ENCODE measurements at places on chromosomes 4 and X.

GRCh38 chrX:2272337-2272736, 228.4 kb downstream of the DHRSX start:
- DNase-seq: no peak

DNA sequence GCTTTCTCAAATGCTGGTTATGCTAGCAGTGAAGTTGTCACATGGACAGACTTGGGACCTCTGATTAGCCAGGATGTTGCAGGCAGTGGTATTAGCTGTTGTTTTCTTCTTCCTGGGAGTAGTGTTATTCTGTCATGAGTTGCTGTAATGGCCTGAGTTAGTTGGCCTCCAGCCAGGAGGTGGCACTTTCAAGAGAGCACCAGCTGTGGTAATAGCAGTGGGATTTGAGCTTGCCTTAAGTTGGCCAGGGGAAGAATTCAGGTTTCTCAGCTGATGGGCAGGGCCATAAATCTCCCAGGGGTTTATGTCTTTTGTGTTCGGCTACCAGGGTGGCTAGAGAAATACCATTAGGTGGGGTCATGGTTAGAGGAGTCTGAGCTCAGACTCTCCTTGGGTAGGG, 132.6 kb downstream of the GLUD2 start:
- no peak for DNase-seq

- DNase-seq: no peak
These were observed 63.2 kb upstream of the PBDC1 start for GRCh38 chrX:76109654-76110053.

- DNase-seq: no peak
These were observed 151.2 kb upstream of the KLF3 start for GRCh38 chr4:38512840-38513239.

DNA sequence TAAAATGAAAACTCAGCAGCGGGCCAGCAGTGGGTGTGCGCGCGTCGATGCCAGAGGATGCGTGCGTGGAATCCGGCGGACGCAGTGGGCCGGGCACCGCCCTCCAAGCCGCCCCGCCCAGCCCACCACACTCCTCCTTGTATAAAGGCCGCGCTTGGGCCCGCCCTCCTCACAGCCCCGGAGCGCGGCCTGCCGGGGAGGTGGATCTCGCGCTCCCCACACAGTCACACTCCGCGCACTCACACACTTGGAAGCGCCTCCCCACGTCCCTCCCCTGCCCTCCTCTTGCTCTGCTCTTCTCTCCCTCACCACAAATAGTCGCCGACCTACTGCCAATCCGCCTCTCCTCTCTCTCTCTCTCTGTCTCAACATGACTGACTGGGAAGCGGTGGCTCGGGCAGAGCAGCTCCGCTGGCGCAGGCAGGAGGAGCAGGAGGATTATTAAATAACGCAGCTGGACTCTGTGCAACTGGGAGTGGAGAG, at the start of gene CCSER1:
TSS of gene CCSER1 (plus strand) at position 172 of the 483 bp plus-strand sequence.
- peak; percentile 71 for DNase-seq

DNA sequence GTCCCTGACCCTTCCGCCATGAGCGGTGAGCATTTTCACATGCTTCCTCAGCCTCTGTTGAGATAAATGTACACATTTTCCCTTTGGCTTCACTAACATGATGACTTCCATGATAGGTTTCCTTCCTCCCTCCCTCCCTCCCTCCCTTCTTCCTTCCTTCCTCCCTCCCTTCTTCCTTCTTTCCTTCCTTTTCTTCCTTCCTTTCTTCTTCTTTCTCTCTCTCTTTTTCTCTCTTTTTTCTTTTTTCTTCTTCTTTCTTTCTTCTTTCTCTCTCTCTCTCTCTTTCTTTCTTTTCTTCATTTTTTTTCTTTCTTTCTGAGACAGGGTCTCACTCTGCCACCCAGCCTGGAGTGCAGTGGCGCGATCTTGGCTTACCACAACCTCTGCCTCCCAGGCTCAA, 8.9 kb downstream of the HGFAC start:
- DNase-seq: no peak

GRCh38 chrX:155985208-155985607, 12.3 kb upstream of the IL9R start:
- no peak for DNase-seq

DNA sequence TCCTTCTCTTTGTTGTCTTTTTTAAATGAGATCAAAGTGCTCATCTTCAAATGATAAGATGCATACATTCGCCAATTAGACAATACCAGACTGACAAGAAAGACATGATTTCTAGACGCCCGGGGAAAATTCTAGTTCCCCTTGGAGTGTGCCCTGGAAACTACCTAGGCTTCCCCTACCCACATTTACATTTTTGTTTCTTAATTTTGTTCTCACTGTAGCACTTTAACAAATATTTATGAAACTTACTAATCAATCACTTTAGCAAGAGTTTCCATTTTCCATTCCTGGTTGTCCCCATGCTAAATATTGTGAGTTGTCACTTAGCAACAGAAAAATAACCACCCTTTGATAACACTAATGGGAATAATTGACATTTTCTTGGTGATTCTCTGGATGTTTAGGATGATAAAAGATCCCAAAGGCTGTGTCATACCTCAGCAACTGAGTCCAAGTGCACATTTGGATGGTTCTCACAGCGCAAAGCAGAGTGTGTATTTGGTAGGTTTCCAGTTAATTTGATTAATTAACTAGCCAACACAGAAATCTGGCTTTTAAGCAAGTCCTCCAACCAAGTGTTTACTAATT, 69.6 kb downstream of the FGFBP1 start:
- DNase-seq: no peak

DNA sequence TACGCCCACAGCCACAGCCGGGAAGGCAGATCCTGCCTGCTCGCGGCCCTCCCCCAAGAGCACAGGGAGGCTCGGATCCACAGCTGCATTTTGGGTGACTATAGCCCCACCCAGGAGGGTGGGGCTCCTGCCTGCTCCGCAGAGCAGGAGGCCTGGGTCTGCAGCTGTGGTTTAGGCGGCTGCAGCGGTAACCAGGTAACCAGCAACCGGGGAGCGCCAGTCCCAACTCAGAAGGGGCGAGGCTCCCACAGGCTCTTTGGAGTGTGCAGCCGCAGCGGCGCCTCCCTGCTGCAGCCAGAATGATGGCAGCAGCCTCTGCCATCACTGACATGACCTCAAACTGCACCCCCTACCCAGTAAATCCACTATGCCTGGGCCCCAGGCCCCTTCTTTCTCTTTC, 148.0 kb upstream of the F9 start:
- no peak for DNase-seq

- DNase-seq: peak; percentile 54
These were observed 5.6 kb upstream of the TEC start for GRCh38 chr4:48275247-48275646.

GRCh38 chr4:11451716-11452115, 23.0 kb upstream of the HS3ST1 start:
- no peak for DNase-seq

GRCh38 chrX:67558267-67558666, 14.4 kb downstream of the AR start:
- DNase-seq: no peak

GRCh38 chrX:32985544-32985943, 225.8 kb downstream of the DMD start:
- DNase-seq: no peak

DNA sequence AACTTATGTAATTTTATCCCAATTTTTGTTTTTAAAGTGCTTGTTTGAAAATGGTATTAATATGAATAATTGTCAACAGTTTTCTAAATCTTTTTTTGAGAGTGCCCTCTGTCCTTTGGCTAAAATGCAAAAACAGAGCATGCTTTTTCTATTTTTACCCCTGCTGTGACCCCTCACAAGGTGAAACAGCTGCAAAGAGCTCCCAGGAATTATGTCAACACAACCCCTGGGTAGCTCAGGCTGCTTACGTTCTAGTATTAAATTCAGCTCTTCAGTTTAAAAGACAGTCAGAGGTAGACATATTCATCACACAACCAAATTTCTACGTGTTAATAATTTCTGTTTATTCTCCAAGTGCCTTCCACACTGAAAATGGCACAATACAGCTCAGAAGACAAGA, 367.5 kb downstream of the PRDM5 start:
- no peak for DNase-seq

DNA sequence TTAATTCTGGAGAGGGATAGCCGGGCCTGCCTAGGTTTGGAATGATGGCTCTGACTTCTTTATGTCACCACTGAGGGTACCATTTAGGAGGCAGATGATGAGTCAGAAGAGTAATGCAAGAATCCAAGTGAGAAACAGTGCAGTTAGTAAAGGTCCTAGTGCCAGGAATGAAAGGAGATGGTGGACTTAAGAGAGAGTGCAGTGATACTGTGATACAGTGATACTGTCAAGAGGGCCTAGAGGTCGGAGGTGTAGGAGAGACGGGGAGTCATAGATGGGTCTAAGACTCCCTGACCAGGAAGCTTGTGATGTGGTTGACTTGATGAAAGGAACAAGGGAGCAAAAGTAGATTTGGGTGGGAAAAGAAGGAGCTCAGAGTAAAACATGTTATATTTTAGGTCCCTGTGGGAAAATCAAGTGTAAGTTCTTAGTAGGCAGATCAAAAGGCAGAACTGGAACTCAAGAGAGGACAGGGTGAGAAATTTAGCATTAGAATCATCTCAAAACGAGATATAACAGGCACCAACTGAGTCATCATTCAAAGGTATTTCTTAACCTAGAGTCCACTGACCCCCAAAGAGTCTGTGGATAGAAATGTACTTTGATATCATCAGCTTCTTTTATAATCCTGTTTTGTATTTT, 85.0 kb downstream of the NFKB1 start:
- DNase-seq: no peak

DNA sequence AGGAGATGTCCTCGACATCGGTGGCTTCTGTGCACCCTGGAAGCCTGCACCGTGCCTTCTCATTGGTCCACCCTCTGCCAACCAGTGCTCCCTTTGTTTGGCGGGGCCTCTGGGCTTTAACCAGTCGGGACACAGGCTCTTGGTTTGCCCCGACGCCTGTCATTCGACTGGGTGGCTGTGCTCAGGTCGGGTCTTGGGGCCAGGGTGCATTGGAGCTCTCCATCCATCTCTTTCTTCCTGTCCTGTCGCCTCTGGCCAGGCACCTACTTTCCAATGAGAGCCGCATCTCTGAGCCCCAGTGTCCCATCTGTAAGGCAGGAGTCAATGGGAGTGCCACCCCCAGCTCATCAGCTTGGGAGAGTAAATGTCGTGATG, 37.2 kb upstream of the NHSL2 start:
- no peak for DNase-seq

DNA sequence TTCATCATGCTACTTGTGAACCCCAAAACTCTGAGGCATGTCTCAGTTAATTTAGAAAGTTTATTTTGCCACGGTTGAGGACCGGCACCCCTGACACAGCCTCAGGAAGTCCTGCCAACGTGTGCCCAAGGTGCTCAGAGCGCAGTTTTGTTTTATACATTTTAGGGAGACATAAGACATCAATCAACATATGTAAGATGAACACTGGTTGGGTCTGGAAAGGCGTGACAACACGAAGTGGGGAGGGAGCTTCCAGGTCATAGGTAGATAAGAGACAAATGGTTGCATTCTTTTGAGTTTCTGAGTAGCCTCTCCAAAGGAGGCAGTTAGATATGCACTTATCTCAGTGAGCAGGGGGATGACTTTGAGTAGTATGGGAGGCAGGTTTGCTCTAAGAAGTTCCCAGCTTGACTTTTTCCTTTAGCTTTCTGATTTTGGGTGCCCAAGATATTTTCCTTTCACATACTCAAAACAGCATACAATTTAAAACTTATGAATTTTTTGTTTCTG, 98.9 kb downstream of the SYTL5 start:
- no peak for DNase-seq

- DNase-seq: no peak
These were observed 176.8 kb downstream of the CHM start for GRCh38 chrX:85870585-85870984.

DNA sequence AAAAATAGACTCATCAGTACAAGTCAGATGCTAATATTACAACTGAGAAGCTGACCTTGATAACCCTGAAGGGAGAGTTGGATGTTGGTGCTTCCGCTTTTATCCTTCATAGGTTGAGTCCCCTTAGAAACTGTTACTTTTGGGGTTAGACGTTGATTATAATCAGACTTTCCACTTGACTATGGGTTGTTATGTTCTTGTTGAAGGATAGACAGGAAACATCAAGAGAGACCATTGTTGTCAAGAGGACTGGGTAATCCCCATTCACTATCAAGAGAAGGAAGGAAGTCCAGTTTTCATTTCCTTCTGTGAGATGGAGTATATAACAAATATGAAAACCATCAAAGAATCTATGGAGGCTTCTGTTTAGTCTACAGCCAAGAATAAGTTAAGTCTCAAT, 229.9 kb upstream of the AFF2 start:
- no peak for DNase-seq

- DNase-seq: peak; percentile 46
These were observed 38.1 kb downstream of the LAMTOR3 start for GRCh38 chr4:99856166-99856565.

DNA sequence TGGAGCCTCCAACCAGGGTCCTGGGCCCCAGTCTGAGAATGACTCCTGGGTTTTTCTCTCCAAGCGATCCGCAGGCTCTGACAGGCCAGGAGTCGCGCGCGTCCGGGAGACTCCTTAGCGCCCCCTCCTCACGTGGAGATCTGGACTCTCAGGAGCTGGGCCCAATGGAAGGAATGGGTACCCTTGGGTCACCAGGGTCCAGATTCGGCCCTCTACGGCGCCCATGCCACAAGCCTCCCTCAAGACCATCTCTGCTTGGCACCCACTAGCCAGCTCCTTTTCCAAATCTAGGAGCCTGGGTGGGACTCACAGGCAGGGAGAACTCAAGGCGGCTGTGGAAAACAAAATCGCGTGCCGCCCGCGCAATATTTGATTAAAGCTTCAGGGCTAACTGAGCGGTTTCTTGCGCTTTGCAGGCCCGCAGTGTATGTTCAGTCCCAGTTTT, 7.1 kb downstream of the HAND2 start:
- no peak for DNase-seq

DNA sequence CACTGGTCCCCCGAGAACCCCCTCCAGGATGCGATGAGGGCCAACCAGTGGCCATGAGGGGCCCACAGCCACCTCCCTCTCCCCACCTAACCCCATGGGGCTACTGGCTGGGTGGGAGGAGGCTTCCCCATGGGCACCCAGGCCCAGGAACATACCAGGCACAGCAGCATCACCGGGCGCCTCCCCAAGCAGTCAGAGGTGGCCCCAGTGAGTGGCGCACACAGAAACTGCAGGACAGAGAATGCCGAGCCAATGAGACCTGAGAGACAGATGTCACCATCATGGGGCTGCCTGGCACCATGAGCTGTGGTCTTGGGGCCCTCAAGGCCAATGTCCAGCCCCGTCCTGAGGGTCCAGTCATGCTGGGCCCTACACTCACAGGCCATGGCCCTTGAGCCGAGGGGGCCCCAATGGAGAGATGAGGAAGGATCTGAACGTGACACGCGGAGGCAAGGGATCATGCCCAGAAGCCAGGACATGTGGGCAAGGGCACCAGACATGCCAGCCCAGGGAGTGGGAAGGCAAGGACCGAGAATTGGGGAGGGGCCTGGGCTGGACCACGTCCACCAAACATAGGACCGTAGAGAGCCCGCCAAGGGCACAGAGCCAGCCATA, 30.1 kb downstream of the NOP14 start:
- no peak for DNase-seq

GRCh38 chr4:97984545-97985131, 158.6 kb downstream of the STPG2 start:
- DNase-seq: no peak

Data from fibroblast of gingiva (primary cell).